ENCODE measurements at places on chromosomes 4 and X.

DNA sequence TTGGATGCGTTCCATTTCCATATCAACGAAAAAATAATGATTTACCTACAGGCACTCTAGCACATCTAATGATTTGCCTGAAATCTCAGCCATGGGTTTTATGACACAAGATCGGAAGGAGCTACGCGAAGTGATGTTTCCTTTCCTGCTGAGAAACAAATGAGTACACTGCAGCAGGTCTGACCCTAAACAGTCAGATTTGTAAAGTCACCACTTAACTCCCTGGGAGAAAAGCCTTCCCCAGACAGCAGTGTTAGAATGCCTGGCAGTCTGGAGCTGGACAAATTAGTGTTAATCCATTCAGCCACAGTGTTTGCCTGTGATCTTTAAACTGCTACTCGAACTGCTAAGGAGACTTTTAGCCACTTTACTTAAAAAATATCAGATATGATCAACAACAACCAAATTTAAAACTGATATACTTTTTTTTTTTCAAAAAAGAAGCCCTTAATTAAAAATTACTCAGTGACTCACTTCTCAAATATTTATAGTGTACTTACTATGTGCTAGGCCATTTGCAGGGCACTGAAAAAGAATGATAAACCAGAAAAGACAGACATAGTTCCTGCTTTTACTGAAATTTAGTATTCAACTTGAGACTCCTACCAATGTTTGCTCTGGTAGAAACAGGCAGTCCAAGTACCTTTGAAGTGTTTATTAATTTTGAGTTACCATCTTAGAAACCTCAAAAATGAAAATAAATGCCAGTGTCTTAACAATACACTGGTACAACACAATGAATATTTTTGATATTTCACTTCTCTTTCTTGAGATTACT is 104.5 kb downstream of the SHISA3 start:
- DNase-seq: no peak

GRCh38 chrX:111395149-111395548 is 16.8 kb downstream of the DCX start:
- DNase-seq: no peak

GRCh38 chr4:78545275-78546246 is 6.0 kb upstream of the ANXA3 start:
- no peak for DNase-seq

- no peak for DNase-seq
These were observed 89.1 kb downstream of the RAPGEF2 start for GRCh38 chr4:159191989-159192388.

GRCh38 chr4:123452616-123453015 is 56.0 kb downstream of the SPRY1 start:
- DNase-seq: no peak

DNA sequence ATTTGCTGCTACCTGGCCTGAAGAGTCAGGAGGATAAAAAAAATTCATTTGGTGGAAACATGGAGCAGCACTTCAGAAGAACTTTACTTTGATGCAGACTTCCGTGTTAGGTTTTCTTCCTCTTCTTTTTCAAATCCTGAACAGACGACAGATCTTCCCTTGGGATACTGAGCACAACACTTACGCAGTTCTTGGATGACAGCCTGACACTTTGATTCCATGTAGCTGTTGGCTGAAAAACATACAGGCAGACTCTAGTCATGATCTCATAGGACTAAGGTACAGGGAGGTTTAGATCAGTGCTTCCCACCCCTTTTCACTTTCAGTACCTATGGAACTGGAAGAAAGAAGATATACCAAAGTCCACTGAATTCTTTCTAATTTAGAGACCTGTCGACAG is 9.2 kb downstream of the CMC4 start:
- no peak for DNase-seq

DNA sequence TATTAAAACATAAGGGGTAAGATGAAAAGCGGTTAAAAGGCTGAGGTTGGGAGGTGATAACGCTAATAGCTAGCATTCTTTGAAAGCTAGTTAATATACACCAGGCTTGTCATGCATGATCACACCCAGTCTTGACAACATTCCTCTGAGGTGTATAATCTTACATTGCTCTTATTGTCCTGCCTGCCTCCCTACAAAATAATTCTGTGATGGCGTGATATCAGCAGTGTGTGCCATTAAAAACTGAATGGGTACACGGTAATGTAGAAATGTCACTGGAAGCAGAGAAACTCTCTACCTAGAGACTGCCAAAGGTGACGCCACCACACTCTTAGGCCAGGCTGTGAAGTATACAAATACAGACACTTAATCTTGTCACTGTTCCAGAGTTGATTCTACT is 68.1 kb downstream of the DIAPH2 start:
- no peak for DNase-seq

- peak; percentile 65 for DNase-seq
These were observed at the start of gene PLS3 for GRCh38 chrX:115560978-115561604. PLS3 (plus strand) TSS chrX:115561174; CDS start chrX:115610251, 49,077 bp downstream.

- no peak for DNase-seq
These were observed 25.6 kb downstream of the ZRSR2 start for GRCh38 chrX:15815779-15816437.

DNA sequence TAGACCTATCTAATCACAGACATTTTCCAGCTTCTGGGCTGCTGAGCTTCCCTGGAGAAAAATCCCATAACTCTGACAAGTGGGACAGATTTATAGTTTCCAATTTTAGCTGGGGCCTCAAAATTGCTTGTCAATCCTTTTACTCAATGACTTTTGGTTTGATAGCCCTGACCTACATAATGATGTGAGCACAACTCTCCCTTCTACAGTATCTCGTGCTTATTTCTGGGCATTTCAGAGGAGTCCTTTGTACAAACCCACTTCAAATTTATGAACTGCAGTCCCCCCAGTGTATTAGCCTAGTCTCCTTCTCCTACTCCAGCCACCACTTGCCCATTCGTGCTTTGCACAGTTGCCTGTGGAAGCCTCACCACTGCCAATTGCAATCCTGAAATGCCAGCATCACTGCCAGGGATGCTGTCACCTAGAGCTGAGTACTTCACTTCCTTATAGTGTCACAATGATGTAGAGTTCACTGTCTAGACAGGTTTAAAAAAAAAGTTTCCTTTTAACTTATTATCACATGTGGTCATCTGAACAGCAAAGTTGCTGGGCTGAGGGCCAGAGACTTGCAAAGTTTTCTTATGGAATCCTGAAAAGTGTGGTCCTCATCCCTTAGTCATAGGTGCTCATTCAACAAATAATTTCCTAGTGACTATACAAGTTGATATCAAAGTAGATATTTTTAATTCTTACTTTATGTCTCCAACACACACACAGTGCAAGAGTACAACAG is 21.2 kb downstream of the TRAM1L1 start:
- DNase-seq: no peak

GRCh38 chr4:81148576-81148975 is 66.4 kb downstream of the PRKG2 start:
- DNase-seq: no peak

GRCh38 chr4:86999136-86999643 is 64.4 kb downstream of the AFF1 start:
- DNase-seq: no peak

GRCh38 chr4:169811476-169811875 is 53.7 kb upstream of the HPF1 start:
- no peak for DNase-seq

DNA sequence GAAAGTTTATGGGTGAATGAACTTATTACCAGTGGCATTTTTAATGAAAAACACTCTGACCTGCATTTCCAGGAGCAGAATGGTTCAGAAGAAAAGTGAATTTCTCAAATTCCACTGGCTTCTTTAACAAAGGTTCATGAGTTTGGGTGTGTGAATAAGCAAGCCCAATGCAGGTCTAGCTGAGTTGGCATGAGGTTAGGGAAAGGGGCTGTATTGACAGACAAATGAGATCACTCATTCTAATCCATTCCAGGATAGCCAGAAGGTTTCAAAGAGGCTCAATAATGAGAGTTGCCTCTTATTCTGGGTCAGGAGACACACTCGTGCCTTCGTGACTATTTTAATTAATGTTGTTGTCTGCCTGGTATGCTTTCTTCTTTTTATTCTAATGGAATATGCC is 43.7 kb upstream of the NPY2R start:
- DNase-seq: no peak

DNA sequence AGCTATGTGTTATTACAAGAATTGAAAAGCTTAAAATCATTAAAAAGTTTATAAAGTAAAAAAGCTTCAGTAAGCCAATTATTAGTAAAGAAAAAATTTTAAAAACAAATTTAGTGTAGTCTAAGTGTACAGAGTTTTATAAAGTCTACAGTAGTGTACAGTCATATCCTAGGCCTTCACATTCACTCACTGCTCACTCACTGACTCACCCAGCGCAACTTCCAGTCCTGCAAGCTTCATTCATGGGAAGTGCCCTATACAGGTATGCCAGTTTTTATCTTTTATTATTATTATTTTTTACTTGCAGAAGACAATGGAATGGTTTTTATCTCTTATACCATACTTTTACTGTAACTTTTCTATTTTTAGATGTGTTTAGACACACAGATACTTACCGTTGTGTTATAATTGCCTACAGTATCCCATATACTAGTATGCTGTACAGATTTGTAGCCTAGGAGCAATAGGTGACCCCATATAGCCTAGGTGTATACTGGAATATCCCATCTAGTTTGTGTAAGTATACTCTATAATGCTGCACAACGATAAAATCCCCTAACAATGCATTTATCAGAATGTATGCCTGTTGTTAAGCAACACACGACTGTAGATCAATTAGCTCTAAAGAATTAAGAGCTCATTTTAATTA is 230.7 kb downstream of the DCLK2 start:
- DNase-seq: no peak

DNA sequence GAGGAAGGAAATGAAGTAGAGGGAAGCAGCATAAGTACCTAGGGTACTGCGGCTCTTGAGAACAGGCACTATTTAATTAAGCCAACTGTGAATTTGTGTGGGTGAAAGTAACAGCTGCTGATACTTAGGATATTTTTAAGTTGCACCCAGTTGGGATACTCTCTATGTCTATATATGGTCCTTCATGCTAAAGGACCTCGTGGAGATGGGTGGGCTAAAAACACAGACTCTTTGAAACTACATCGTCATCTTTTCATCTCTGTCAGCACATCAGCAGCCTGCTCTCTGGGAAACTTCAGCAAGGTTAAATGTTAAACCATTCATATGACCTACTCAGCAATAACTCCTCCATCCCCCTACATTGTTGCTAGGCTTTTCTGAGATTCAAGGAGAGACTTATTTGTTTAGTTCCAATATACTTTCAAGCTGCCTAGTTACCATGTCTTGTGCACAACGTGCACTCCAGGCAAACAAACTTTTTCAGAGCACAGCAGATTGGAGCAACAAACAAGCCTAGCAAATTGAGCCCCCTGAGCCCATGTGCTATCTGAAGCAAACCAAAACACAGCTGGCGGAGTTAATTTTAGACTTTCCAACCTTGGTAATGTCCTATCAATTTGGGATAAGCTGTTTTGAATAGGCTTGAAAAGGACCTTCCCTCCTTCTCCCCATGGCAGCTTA is 6.2 kb upstream of the MOB1B start:
- DNase-seq: no peak

- DNase-seq: no peak
These were observed 59.2 kb upstream of the FAM241A start for GRCh38 chr4:112086036-112086434.

DNA sequence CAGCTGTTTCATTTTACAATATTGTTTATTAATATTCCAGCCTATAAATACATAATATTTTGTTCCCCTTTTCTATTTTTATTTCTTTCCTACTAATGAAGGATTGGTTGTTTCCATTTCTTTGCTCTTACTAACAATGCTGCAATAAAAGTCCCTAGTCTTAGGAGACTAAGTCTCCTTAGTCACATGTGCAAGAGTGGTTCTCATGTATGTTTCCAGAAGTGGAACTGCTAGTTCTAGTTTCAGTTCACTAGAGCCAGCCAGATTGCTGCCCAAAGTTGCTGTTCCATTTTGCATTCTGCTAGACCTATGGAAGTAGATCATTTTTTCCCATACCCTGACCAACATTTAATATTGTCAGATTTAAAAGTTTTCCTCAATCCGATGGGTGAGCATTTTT is 44.3 kb downstream of the CNGA1 start:
- DNase-seq: no peak

GRCh38 chrX:37320541-37321203 is 28.5 kb upstream of the PRRG1 start:
- DNase-seq: no peak

DNA sequence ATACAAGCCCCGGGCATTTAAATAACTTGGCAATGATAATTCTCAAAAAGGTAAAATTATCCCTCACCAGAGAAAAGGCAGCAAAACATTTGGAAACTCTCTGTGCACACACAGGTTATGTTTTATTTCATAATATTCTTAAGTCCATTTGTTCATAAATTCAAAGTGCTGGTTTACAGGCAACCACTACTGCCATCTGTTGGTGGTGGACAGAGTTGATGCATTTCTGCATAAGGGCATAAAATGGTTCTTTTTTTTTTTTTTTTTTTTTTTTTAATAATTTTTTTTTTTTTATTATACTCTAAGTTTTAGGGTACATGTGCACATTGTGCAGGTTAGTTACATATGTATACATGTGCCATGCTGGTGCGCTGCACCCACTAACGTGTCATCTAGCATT is 31.5 kb upstream of the IL21 start:
- no peak for DNase-seq

GRCh38 chr4:64000241-64000640 is 409.0 kb downstream of the TECRL start:
- DNase-seq: no peak

DNA sequence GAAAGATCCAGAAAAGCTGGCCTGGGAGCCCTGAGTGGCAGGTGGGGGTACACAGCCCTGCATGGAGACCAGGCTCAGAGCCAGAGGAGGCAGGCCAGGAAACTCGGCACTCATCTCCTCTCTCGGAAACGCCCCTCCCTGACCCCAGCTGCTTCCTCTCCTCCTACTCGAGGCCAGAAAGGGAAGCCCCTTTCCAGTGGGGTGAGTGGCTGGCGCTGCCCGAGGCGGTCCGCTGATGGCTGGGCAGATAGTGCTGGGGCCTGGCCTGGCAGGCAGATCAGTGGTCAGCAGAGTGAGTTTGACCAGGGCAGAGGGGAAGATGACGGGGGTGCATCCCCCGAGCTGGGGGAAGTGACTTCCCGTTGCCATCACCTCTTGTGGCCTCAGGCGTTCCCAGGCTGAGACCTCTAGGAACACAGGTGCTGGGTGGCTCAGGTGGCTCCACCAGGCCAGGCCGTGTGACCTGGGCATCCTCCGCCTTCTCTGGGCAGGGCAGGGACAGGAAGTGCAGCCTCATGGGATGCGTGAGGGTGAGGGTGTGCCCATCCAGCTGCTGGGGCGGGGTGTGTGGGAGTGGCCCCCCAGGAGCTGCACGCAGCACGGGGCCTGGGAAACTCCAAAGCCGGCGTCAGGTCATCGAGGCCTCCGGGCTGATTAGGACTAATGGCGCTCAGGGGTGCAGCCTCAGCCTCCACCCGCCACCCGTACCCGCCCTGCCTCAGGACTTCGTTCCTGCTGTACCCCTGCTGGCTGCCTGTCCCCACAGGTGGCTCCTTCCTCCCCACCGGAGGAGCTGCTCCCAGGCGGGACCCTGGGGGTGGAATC is 5.7 kb downstream of the SH3BP2 start:
- DNase-seq: no peak

- no peak for DNase-seq
These were observed 117.9 kb downstream of the COL4A5 start for GRCh38 chrX:108557580-108557979.
